ENCODE measurements at places on chromosomes 6 and 20.

DNA sequence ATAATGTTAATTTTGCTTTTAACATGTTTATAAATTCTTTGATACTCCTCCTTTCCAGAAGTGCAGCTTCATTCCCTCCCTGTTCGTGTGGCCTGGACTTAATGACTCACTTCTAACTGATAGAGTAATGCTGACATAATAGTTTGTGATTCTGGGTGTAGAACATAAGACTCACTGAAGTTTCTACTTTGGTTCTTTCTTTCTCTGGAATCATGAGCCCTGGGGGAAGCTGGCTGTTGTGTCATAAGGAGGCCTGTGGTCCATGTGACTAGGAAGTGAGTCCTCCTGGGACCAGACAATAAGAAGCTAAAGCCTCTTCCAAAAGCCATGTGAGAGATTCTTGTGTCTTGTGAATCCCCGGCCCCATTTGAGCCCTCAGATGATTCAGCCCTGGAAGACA is 30.5 kb upstream of the HLA-G start:
- DNase-seq, result peak; percentile 97

GRCh38 chr20:36865076-36865860 is 10.7 kb upstream of the TLDC2 start:
- no peak for DNase-seq

DNA sequence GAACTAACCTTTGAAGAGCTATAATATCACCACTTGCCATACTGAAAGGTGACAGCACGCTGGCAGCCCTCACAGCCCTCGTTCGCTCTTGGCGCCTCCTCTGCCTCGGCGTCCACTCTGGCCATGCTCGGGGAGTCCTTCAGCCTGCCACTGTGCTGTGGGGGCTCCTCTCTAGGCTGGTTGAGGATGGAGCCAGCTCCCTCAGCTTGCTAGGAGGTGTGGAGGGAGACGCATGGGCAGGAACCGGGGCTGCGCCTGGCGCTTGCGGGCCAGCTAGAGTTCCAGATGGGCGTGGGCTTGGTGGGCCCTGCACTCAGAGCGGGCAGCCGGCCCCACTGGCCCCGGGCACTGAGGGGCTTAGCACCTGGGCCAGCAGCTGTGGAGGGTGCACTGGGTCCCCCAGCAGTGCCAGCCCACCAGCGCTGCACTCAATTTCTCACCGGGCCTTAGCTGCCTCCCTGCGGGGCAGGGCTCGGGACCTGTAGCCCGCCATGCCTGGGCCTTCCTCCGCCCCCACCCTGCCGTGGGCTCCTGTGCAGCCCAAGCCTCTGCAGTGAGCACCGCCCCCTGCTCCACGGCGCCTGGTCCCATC is 329.7 kb downstream of the LMBRD1 start:
- DNase-seq, result no peak

GRCh38 chr6:125220712-125221111 is 67.1 kb downstream of the TPD52L1 start:
- no peak for DNase-seq

DNA sequence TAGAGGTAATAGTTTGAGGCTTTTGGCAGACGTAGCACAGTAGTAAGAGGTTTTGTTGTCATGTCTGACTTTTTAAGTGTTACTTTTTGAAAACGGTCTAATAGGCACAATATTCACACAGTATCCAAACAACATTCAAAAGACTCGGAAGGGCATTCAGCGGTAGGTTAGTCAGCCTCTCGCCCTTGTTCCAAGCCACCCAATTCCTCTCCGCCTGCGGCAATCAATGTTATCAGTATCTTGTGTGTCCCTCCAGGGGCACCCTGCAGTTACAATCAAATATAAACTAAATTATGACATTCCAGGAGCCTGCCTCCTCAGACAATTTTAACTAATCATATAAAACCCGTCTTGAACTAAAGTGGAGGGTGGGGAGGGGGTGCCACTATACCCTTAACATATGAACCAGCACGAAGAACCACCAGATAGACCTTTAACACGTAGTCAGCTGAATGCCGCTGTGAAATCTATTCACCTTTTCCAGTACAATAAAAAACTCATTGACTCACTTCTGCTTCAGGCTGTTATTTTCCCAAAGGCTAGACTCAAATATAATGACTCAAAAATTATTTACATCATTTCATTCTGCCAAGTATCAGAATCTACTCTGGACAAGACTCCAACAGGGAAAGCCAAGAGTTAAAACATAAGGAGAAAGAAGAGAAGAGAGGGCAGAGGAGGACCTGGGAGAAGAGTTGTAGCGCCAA is 1.6 kb downstream of the TENT5A start:
- DNase-seq, result peak; percentile 66

DNA sequence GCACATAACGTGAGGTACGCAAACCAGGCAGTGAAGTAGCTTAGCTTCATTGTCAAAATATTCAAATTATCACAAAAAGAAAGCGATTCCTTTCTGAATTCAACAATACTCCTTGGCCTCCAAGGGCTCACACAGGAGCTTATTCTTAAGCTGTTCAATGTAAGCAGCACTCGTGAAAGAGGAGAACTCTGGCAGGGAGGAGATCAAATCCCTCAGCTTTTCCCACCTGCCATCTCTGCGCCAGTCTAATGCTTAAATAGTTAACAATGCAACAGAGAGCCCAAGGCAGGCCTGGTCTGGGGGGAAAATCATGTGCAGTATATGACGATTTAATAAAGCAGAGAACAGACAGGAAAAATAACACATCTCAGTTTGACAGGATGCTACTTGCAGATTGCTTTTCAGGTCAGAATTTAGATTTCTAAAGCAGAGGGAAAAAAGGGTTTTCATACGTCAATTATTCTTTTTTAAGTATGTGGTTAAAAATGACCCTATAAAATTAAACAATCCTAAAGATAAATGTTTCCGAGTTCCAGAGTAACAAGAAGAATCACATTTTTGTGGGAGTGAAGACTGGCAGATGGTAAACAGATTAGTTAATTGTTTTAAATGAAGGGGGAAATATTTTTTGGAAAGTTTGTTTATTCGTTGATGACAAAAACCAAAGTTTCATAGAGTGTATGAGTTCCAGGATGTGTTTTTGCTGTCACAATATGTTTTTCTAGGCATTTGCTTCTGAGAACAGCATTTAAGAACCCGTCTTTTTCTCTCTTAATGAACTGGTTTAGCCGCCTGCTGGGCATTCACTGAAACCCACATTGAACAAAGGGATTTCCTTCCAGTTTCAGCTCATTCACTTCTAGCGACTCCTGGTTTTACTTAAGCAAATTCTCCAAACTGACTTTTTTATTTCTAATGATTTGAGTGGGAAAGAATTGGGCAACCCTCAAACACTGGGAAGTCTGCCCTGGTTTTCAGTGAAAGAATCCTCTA is 45.9 kb downstream of the PLAGL1 start:
- DNase-seq, result peak; percentile 39

DNA sequence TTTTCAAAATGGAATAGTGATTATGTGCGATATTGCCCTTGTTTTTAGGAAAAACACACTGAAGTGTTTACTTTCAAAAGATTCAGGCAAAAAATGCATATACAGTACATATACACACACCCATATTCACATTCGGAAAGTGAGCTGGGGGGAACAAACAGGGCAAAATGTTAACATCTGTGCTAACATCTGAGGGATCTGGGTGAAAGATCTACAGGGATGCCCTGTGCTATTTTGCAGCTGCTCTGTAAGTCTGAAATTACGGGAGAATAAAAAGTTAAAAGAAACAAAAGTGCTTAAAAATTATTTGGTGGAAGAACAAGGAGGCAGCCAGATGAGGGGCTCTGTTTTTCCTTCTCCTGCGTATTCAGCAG is 860 bp downstream of the CST3 start:
- DNase-seq, result no peak

DNA sequence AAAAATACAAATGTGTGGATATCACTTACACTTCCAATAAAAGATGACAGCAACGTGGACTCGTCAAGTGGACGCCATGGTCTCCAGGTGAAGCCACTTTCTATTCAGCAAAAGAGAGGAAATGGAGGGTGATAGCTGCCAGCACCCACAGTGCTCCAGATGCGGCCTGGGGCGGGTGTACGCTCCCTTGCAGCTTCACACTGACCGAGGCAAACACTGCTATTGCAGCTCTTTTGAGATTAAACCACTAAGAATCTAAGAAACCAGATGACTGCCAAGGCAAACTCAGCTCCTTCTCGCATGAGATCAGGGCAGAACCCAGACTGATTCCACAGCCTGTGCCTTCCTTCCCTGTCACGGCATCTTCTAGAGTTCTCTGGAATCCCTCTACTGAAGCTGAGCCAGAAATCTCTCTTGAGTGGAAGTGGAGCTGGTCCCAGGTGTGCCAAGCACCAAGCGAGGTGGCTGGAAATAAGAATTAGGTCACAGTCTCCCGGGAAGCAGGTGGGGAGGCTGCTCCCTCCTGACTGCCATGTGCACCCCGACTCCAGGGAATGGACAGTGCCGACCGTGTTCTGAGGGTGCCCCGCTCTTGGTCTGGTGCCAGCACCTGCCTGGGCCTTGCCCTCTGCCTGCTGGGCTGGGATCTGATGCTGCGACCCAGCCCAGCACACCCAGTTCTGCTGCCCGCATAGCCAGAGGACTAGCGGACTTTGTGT is 90.1 kb upstream of the AFDN start:
- DNase-seq, result no peak

DNA sequence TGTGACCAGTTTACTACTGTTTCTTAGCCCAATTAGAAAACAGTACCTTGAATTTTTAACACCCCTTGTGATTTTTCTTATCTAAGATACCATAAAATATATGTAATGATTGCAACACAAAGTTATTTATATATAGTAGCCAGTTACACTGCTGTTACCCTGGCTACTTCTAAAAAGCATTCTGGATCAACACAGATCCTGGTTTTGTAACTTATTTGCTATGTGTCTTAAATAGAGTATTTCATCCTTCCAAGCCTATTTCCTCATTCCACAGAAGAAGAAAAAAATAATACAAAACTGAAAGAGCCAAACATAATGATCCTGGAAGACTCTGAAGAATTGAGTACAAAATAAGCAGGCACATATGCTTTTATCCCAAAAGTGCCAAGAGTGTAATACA is 19.0 kb upstream of the GSTA4 start:
- peak; percentile 9 for DNase-seq

- no peak for DNase-seq
These were observed 62.2 kb downstream of the TCP11 start for GRCh38 chr6:35078896-35079295.

GRCh38 chr20:49318091-49318429 is 40.2 kb upstream of the ZNFX1 start:
- DNase-seq, result no peak

GRCh38 chr6:39313526-39314272 is 520 bp downstream of the KCNK17 start:
- no peak for DNase-seq

DNA sequence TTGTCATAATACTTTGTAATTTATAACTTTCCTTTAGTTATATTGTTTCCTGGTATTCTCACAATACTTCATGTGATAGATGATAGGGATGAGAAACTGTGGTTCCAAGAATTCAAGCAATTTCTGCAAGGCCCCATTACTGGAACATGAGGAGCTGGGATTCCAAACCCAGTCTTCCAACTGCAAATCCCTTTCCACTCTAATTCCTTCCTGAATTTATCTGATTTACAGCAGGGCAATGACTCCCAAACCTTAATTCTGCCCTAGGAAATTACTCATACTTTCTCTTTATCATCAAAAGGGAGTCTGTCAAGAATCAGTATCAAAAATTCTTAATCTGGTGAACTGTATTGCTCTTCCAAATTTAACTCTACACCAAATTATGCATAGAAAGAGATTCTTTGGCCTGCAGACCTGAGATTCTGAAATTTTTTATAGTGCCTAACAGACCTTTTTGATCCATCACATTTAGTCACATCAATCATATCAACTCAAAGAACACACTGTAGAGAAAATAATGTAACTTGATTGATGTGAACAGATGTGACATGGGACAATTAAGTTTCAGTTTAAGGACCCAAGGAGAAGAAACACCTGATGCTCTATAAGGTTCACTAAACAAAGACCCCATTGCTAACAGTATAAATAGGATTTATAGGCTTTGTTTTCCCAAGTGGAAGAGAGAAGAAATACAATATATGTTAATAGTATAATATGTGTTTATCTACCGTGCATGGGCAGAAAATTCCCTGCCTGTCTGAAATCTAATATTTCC is 41.5 kb upstream of the GJA1 start:
- DNase-seq, result no peak

DNA sequence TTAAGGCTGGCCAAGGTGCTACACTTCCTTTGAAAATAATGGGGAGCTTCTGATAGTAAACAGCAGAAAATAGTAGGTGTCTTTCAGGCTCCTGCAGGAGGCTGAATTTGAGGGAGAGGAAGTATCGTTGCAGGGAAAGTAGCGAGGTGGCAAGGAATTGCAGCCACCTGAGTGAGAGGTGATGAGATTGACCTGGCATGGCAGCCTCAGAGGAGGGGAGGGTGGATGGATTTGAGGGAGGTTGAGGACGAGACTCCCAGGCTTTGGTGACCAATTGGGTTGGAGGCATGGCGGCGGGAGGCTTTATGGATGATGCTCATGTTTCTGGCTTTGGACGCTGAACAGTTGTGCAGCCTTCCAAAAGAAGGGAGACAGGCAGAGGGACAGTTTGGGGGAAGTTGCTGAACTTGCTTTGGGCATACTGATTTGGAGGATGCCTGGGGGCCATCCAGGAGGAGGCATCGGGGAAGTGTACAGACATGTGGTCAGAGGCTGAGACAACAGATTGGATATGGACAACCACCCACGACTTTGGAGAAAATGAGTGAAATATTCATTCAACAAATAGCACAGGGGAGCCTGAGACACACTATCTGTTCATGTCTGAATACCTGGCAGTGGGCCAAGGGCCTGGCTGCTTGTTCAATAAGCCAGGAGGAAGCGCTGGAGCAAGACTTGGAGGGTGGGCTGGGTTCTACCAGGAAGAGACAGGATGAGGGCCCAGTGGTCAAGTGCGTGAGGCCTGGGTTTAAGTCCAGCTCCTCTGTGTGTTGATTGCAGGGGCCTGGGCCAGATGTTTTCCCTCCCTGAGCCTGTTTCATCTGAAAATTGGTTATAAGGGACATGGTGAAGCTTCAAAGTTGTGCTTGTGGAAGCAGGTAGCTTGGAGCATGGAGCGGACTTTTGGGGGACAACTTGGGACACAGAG is 113.2 kb downstream of the CEBPB start:
- DNase-seq, result peak; percentile 57

DNA sequence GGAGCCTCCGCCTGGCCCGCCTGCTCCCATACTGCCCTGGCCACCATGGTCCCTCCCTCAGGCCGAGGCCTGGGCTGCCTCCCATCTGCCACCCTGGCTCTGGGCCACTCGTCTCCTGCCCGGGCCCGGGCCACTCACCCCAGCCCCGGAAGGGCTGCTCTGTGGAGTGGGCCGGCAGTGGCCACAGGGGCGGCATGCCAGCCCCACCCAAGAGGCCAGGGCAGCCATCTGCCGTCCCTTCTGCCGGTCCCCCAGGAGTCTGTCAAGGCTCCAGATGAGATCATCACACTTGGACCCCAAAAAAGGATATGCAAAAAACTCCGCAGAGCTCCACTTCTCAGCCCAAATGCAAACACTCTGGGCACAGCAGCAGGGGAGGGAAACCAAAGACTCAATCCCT is 23.8 kb upstream of the TLDC2 start:
- no peak for DNase-seq

Data from epithelial cell of esophagus (primary cell).